ENCODE measurements at places on chromosomes 3 and 15.

GRCh38 chr3:52005571-52005986 lies 9.9 kb upstream of the RPL29 start:
- DNase-seq: no peak

GRCh38 chr3:195095035-195095703 lies 175.8 kb downstream of the XXYLT1 start:
- no peak for DNase-seq

DNA sequence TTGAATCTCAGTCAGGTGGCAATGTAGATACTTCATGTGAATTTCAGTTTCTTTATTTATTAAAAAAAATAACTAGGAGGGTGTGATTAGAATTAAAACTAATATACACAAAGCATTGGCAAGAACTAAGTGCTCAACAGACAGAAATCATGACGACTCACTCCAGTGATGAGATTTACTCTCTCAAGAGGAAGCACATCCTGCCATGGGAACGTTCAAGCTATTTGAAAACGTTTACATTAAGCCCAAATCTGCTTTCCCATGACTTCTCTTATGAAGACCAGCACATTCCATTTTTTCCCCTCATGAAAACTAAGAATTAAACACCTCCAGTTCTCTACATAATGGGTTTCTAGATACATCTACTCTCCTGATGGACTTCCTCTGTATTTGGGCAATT lies 8.5 kb downstream of the WDR53 start:
- DNase-seq: no peak

DNA sequence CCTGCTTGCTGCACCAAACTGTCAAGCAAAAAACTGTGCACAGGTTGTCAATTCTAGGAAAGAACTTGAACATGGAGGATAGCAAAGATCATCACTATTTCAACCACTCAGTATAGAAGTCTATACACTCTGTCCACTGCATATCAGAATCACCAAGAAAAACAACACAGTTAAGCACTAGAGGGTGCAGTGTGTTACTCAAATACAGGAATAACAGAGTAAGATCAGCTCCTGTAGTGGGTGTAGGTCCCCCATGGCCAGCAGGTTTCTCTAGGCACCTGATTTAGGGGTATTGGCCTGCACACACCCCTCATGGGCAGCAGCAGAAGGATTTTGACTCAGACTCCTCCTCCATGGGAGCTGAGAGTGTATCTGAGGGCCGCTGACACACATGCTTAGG lies 464.1 kb downstream of the EPHA6 start:
- no peak for DNase-seq

- no peak for DNase-seq
These were observed 9.6 kb downstream of the SQOR start for GRCh38 chr15:45644437-45644836.

GRCh38 chr3:184004476-184004875 lies 13.2 kb downstream of the ABCC5 start:
- no peak for DNase-seq

- DNase-seq: no peak
These were observed 18.7 kb upstream of the HDAC11 start for GRCh38 chr3:13461169-13462124.

DNA sequence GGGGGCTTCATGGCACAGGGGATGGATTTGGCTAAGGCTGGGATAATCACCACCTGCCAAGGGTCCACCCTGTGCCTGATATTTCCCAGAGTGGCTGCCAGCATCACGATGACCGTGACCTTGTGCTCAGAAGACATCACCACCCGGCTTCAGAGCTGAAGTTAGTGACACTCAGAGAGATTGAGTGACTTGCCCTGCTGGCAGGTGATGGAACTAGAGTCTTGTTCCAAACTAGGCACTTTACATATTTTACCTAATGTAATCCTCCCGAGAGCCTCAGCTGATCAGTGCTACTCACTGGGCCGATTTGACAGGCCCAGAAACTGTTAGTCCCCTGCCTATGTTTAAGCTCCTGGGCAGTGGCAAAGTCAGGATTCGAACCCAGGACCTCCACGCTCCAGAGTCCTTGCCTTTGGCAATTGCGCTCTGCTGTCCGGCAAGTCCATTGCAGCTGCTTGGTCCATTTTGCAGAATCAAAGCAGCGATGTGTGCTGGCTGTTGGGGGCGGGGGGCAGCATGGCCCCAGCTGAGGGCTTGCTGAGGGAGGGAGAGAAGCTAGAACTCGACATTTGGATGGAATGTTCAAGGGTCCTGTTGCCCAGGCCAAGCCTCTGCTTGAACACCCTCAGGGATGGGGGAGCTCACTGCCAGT lies 74.8 kb upstream of the GATA2 start:
- DNase-seq: no peak

GRCh38 chr3:117278424-117279190 lies 569.0 kb downstream of the TUSC7 start:
- DNase-seq: no peak

DNA sequence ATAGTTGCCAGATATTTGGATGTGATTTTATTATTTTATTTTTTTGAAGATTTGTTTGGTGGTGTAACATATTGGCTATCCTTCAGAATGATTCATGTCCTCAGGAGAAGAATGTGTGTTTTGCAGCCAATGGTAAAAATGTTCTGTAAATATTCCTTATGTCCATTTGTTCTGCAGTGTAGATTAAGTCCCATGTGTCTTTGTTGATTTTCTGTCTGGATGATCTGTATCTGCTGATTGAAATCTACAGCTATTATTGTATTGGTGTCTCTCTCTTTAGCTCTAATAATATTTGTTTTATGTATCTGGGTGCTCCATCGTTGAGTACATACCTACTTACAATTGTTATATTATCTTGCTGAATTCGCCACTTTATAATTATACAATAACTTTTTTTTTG lies 1641.7 kb downstream of the OTOL1 start:
- no peak for DNase-seq

GRCh38 chr15:65066635-65067316 lies 1.0 kb downstream of the RASL12 start:
- no peak for DNase-seq

DNA sequence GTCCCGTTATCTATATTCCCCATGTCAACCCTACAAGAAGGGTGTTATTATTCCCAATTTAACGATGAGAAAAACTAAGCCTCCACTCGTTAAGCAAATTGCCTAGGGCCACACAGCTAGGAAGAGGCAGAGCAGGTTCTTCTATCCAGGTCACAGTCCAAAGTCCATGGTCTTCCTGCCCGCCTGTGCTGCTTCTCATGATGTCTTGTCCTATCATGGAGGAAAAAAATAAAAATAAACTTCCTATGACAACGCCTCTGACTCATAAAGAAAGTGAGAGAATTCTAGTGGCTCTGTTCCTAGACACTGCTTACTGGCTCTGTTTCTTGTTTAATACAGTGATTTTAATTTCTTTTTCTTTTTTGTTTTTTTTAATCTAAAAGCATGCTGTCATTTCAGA lies 9.7 kb downstream of the COL8A1 start:
- DNase-seq: no peak

GRCh38 chr3:13096356-13096755 lies 23.1 kb upstream of the IQSEC1 start:
- DNase-seq: no peak

- DNase-seq: no peak
These were observed 9.8 kb downstream of the KCNMB2 start for GRCh38 chr3:178546079-178546478.

DNA sequence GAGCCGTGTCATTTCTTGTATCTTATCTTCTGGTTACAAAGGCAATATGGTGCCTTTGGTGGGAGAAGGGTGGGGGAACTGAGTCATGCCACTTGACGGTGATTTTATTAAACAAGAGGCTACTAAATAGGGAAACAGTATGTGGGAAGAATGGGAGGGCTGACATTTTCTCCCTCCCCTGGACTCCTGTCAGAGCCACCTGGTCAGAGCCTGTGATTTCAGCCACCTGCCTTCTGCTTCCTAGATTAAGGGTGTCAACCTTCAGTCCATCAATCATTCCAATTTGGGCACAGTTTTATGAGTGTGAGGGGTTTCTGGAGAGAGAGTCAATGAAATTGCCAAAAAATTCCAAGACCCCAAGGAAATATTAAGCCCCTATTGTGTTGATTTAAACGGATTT lies 87.4 kb downstream of the CHDH start:
- DNase-seq: no peak

DNA sequence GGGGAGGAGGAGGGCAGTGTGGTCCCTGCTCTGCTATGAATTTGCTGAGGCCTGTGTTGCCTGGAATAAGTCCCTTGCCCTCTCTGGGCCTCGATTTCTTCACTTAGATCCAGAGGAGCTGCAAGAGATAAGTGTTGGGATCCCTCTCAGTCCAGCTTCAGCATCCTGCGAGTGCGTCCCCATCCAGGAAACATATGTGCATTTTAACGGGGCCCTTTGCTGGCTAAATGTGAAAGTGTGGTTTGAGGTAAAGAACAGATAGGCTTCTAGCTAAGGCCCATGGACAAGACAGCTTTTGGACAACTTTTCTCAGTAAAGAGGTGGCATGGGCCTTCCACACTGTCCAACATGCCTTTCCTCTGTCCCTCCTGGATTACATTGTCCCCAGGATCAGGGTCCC lies 26.5 kb downstream of the RPLP1 start:
- DNase-seq: no peak

DNA sequence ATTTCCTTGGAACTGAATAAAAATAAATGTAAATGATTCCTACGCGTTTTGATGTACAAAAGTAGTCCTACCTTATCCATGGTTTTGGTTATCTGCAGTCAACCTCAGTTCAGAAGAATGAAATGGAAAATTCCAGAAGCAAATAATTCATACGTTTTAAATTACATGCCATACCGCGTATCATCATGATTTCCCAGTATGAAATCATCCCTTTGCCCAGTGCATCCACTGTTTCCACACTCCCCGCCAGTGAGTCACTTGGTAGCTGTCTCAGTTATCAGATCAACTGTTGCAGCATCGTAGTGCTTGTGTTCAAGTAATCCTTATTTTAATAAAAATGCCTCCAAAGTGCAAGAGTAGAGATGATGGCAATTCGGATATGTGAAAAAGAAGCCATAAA lies 9.1 kb upstream of the MFSD1 start:
- DNase-seq: peak; percentile 97
